ENCODE measurements at places on chromosomes 4 and X.

GRCh38 chrX:15014281-15014680 lies 141.1 kb downstream of the MOSPD2 start:
- no peak for DNase-seq

DNA sequence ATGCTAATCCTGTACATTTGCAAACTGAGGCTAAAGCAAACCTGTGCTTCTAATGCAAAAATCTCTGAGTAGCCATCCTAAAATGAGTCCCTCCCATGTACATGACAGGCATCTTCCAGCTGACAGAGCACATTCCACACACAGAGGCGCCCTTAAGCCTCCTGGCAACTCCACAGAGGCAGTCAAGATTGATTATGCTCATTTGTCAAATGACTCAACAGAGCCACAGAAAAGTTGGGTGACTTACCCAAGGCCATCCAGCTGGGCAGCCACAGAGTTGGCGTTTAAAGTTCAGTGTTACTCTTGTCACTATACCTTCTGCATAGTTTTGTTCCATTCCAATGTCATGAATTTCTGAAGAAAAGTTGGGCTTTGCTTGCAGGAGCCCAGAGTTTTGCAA lies 394.6 kb upstream of the FGF13 start:
- DNase-seq: no peak

- no peak for DNase-seq
Measured at GRCh38 chr4:137980641-137981040, 261.5 kb downstream of the SLC7A11 start.

- DNase-seq: no peak
Measured at GRCh38 chr4:173130687-173131086, 37.9 kb upstream of the GALNT7 start.

- DNase-seq: no peak
Measured at GRCh38 chrX:132412208-132412607, 76.6 kb downstream of the MBNL3 start.

- no peak for DNase-seq
Measured at GRCh38 chr4:655464-656151, 18.5 kb downstream of the ATP5ME start.

GRCh38 chr4:13888112-13888511 lies 260.6 kb upstream of the BOD1L1 start:
- no peak for DNase-seq

- DNase-seq: no peak
Measured at GRCh38 chrX:17860811-17861488, at the start of gene RAI2. RAI2 (minus strand) TSS chrX:17861298; CDS start chrX:17802010, 59,288 bp downstream.

- no peak for DNase-seq
Measured at GRCh38 chr4:142615324-142615665, 230.8 kb downstream of the INPP4B start.

GRCh38 chr4:123102897-123103471 lies 180.6 kb upstream of the NUDT6 start:
- DNase-seq: no peak

- no peak for DNase-seq
Measured at GRCh38 chr4:108135549-108136209, 33.1 kb downstream of the LEF1 start.

DNA sequence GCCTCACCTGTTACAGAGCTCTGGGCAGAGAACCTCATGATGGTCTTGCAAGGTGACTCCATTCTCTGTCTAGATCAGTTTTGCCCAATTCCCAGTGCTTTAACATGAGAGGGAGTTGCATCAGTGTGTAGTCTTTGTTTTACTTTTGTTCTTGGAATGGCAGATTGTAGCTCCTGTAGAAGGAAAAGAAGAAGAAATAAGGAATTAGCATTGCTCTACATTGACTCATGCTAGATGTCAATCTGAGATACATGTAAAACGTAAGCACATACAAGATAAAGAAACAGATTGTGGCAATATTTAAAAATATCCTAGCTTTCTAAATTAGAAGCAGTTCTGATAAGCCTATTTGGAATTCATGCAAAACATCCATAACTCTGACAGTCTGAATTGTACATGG lies 16.0 kb upstream of the PPEF1 start:
- DNase-seq: no peak

- DNase-seq: no peak
Measured at GRCh38 chr4:41525129-41525528, 12.8 kb upstream of the LIMCH1 start.

DNA sequence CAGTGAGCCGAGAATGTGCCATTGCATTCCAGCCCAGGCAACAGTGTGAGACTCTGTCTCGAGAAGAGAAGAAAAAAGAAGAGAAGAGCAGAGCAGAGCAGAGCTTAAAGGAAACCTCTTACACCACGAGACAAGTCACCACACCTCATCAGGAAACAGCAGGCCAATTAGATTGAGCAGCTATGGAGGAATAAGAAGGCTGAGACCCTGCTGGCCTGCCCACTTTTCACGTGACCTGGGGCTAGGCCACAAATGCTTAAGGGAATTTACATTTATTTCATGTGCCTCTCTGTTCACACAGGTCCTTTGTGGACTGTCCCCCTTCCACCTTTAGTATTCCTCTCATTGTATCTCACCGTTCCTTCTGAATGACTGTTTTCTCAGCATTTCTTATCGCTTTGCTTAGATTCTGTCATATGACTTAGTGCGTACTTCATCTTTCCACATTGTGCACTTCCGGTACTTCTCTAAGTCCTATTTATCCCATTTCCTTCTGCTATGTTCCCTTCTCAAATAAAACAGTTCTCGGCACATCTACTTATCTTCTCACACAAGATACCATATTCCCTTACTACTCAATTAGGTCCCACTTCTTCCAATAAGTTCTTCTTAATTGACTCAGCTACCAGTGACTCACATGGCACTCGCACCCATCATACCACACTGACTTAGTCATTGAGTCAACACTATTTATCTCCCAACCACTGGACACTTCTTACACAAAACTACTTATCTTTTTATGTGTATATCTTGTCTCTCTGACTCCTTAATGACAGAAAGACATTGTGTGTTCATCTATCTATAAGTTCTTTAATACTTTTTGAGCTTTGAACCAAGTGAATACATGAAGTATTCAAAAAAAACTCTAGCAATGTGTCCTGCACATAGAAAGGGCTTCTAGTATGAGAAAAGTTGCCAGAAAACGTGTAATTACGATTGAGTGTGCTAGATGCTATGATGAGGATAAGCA lies 11.0 kb downstream of the CUL4B start:
- no peak for DNase-seq

DNA sequence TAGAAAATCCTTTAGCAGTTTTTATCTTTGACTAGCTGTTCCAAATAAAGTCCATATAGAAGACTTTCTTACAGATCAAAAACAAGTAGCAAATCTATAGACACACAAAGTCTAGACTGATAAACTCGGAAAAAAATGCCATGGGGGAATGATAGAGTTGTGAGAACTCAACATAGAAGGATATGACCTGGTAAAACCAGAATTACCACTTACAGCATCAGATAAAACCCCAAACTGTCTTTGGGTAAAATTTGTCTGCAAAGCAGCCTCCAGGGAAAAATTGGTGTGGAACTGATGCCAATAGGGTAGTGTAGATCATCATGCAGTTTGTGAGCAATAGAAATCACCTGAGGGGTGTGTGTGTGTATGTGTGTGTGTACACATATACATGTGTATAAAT lies 579.1 kb downstream of the SPOCK3 start:
- no peak for DNase-seq

DNA sequence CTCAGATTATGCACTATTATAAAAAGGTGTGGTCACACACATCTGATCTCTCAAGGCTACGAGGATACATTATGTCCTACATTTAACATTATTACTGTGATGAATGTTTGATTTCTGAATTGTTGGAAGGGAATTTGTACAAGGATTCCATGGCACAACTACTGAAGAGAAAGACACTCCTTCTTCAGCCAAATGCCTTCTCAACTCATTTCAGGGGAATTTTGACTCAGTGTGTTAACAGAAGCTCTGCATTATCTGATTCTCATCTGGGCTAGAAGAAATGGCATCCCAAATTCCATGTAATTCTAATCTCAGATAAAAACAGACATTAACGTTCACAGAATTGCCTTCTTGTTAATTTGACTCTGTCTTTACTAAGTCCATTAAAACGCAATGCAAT lies 477.7 kb downstream of the PDGFC start:
- DNase-seq: no peak

DNA sequence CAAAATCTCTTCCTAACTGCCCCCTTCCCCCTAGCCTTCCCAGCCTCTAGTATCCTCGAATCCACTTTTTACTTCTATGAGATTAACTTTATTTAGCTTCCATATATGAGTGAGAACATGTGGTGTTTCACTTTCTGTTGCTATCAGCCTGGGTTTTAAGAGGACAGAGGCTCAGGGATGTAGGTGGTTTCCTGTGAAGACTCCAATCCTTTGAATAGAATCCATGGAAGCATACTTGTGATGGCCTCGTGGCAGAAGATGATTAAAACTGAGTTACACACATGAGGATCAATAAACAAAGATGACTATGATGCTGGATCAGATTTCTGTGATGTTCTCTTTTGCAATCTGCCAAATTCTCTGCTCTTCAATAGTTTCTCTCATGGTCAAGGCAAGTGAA lies 29.8 kb downstream of the CD99L2 start:
- no peak for DNase-seq

- DNase-seq: no peak
Measured at GRCh38 chr4:141501931-141502330, 134.5 kb upstream of the IL15 start.

DNA sequence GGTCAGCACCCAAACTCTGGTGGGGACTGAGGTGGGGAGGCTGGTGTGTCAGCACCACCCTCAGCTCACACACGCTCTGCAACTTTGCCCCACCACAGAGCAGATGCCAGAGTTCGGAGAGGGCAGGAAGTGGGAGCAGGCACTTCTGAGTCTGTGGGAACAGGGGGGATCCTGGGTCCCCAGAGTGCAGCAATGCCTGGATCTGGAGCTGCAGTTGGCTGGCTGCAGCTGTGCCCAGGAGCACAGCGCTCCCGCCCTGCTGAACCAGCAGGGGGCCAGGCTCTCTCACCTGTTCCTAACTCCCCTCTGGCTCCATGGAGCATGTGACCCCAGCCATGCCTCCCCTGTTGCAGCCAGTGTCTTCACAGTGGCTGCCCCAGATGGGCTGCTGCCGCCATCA lies 252.4 kb downstream of the SPOCK3 start:
- DNase-seq: no peak

GRCh38 chrX:30971774-30972603 lies 82.9 kb upstream of the TAB3 start:
- DNase-seq: no peak

DNA sequence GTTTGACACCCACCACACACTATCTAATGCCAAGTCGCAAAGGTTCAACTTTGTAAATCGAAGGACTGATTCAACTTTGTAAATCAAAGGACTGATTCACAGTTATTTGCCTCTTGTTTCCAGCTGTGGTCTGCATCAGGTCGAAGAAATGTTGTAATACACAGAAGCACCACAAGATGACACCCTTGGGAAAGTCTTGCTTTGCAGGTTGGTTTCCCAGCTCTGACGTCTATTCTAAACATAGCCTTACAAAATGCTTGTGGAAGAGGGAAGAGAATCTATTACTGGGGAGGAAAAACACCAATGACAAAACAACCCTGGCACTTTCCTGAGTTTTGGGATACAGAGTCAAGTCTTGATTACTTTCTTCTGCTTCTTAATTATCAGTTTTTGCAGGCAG lies 35.3 kb downstream of the SUPT20HL1 start:
- no peak for DNase-seq

DNA sequence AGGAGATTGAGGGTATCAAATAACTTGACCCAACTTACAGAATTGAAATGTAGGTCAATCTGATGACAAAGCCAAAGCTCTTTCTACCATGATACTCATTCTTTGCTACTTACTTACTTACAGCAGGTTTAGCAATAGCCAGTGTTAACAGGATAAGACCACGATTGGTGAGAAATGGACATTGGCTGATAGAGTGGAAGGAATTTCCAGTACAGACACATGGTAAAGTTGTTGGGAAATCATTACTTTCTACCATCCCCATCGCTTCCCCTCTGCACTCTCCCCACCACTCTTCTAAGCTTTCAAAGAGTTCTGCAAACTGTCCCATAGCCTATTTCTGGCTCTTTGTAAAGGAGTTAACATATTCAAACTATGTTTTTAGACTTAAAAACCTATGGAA lies 119.7 kb downstream of the CHRNA9 start:
- DNase-seq: no peak

GRCh38 chr4:30555775-30556174 lies 164.4 kb upstream of the PCDH7 start:
- no peak for DNase-seq

DNA sequence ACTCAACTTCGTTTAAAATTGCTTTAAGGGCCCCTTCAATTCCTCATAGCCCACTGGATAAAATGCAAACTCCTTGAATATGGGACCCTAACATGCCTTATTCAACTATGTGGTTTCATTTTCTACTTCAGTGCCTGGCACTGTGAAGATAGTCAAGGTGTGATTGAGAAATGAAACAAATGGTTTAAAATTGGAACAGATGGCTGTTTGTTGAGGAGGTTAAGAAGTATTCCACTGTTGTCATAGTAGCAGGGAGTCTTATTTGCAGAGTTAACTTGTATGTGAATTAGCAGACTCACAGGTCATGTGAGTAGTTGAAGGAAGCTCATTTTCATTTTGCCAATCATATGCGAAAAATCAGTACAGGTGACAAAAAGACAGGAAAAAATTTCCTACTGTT lies 593.3 kb downstream of the KCTD8 start:
- DNase-seq: no peak

DNA sequence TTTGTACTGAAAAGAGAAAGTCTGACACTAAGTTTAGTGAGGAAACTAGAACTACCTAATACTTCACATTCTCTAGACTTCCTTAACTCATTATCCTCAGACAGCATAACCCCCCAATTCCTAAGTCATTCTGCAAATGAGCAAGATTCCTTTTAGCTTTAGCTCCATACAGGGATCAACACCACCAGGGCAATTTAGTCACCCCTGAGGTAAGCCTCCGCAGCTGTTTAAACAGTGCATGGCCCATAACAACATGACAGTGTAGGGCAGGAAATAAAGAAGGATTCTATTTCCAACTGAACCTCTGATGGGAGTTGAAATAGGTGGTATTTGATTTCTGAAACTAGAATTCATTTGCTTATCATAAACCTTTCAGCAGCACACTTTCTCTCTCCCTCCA lies 112.8 kb upstream of the DKK2 start:
- no peak for DNase-seq

- no peak for DNase-seq
Measured at GRCh38 chr4:138255917-138256597, 13.9 kb upstream of the SLC7A11 start.

DNA sequence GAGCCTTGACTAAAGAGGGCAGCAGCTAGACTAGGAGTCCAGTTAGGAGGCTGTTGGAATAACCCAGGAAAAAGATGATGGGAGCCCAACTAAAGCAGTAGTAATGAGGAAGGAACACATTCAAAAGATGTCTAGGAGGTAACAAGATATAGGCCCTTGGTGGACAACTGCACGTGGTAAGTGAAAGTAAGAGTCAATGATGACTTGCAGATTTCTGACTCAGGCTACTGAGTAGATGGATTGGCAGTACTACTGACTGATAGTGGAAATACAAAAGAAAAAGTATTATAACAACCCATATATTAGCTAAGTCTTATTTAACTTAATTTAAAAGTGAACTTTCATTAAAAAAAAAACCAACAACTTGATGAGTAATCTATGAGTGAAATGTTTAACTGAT lies 74.0 kb downstream of the PAK3 start:
- DNase-seq: no peak
